Activated CD8-positive, alpha-beta T cell treated with anti-CD3 and anti-CD28 coated beads, Interleukin-2, amount 10 ng/mL, durations not matched to agents 7 days and 5 days (primary cell): ENCODE measurements at places on chromosomes 3 and 15.

DNA sequence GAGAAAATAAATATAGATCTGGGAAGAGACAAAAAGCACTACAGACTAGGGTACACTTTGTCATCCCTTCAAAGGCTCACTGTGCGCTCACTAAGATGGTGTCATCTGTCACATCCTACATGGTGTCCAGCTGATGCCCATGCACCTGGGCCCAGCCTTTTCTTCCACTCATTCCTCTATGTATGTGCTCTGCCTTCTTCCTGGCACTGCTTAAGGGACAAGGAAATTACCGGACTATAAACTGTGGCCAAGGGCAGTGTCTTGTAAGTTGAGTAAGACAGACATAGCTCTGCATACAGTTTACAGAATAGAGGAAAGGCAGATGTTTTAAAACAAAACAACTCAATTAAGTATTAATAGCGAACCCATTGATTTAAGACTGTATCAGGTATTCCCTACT, 52.9 kb downstream of the ARHGAP31 start:
- DNase-seq: no peak

GRCh38 chr15:29674661-29675533, 147.4 kb downstream of the TJP1 start:
- no peak for DNase-seq

- DNase-seq: no peak
Observed at GRCh38 chr3:195031574-195032003, 239.4 kb downstream of the XXYLT1 start.

GRCh38 chr3:138395865-138396751, 38.3 kb upstream of the ESYT3 start:
- no peak for DNase-seq

- no peak for DNase-seq
Observed at GRCh38 chr3:144590854-144591253, 619.2 kb downstream of the DIPK2A start.

DNA sequence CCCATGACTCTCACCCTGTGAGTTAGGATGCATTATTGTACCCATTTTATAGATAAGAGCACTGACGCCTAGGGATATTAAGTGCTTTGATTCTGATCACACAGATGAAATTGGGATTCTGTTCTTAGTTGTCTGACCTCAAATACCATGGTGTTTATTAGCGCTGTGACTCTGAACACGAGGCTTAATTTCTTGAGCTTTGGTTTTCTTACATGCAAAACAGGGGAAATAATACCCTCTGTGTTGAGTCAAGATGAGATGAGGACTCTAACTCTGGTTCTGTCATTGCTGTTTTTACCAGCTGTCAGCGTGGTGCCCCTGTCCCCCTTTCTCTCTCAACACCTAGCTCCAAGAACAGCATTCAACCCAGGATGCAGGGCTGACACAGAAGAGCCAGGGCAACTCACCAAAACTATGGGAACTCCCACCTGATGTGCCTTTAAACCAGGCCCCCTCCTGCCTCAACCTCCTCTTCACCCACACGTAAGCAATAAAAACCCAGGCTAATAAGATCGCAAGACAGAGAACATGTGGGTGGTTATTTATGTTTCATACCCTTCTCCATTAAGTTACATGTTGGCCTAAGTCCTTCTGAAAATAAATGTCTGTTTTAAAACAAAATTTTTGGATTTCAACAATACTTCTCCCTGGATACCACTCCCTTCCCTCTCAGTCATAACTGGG, 100.1 kb upstream of the SPATA12 start:
- DNase-seq: no peak

- no peak for DNase-seq
Observed at GRCh38 chr3:50531201-50531600, 27.8 kb upstream of the CACNA2D2 start.

DNA sequence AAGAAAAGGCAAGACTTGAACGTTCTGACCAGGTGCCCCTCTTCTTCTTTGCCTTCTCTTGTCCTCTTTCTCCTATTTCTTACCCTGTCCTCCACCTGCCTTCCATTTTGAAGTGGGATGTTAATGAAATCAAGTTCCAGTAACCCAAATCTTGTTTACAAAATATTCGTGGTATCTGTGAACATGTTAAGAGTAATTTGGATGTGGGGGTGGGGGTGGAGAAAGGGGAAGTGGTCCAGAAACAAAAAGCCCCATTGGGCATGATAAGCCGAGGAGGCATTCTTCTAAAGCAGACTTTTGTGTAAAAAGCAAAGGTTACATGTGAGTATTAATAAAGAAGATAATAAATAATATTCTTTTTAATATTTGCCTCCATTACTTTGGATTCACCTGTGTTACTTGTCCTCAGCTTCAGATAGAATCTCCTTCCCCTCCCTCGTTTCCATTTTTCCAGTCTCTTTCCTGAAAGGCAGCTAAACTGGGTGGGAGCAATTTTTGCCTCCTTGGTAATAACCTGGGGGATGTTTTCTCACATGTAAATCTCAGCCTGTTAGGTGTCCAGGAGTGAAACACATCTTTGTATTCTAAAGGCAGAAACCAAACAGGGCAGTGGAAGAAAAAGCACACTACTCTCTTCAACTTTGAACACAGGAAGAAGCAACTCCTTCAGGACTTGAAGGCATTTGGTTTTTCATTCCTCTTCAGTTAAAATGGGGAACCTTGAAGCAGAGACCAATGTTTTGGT, 3.2 kb downstream of the CHST2 start:
- no peak for DNase-seq

DNA sequence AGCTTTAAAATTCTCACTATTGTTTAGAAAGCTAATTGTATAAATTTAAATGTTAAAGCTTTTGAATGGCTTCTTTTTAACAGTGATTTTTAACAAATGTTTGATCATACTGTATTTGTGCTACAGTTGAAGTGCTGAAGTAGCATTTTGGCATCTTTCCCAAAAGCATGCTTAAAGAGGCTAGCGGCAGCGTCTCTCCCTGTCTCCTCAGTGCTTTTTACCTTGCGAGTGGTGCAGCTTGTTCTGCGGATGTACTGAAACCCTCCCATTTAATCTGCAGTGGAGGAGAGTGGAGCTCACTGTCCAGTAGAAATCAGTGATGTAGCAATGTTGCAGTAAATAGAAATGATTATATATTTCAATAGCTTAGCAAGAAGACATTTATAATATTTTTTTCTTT, 43.7 kb downstream of the LRRC49 start:
- no peak for DNase-seq

DNA sequence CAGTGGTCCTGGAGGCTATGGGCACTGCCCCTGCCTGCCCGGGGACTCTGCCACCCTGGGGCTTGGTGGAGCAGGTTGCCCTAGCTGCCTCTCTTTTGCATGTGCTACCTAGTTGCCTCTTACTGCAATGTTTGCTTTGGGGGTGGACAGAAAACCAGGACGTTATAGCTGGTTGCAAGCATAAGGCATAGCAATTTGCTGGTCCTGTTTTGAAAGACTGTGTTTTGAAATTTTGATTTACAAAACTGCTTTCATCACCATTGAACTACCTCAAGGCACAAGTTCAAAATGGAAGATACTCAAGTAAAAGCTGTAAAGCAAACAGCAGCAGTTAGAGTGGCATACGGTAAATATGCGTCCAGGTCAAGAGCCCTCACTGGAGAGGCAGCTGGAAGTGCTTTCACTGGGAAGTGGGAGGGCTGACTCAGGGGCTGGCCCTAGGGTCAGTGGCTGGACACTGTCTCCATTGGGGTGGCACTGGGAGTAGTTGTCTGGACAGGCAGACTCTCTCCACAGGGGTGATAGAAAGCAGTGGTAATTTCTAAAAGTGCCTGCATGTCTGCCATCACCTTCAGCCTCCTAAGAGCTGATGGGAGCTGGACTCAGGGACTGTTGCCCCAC, 138.1 kb downstream of the CHDH start:
- no peak for DNase-seq

GRCh38 chr3:151660885-151661284, 72.8 kb upstream of the AADACL2 start:
- no peak for DNase-seq

GRCh38 chr3:159668990-159669476, 319.6 kb upstream of the IL12A start:
- no peak for DNase-seq

GRCh38 chr3:133820889-133821675, 15.5 kb downstream of the SRPRB start:
- DNase-seq: no peak

DNA sequence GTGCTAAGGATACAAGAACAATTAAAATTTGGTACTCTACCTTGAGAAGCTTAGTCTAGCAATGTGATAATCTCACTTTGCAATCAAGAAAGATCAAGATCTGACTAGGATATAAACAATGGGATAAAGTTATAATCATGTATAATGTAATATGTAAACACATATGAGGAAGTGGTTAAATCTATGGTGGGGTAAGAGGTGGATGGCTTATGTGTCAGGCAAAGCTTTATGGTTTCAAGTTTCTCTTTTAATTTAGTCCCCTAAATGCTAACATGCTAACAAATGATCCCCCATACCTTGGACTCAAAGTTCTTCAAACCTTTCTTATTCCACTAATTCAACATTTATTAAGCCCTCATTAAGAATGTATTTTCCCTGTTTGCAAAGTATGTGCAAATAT, 2.5 kb downstream of the RSL24D1 start:
- DNase-seq: no peak

DNA sequence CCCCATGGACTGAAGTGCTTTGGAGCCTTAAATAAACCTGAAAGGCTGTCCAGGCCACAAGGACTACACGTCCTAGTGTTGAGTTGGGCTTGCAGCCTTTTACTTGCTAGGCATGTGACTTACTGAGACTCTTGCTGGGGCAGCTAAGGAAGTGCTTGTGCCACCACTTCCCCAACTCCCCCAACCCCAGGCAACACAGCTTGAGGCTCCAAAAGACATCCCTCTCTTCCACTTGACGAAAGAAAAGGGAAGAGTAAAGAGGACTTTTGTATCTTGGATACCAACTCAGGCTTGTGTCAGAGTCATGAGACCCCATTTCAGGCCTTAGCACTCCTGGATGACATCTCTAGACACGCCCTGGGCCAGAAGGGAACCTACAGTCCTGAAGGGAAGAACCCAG, 109.8 kb downstream of the XRN1 start:
- DNase-seq: no peak

- no peak for DNase-seq
Observed at GRCh38 chr3:125001557-125002413, 54.0 kb downstream of the HEG1 start.
